ENCODE measurements at places on chromosomes 5 and 9.

DNA sequence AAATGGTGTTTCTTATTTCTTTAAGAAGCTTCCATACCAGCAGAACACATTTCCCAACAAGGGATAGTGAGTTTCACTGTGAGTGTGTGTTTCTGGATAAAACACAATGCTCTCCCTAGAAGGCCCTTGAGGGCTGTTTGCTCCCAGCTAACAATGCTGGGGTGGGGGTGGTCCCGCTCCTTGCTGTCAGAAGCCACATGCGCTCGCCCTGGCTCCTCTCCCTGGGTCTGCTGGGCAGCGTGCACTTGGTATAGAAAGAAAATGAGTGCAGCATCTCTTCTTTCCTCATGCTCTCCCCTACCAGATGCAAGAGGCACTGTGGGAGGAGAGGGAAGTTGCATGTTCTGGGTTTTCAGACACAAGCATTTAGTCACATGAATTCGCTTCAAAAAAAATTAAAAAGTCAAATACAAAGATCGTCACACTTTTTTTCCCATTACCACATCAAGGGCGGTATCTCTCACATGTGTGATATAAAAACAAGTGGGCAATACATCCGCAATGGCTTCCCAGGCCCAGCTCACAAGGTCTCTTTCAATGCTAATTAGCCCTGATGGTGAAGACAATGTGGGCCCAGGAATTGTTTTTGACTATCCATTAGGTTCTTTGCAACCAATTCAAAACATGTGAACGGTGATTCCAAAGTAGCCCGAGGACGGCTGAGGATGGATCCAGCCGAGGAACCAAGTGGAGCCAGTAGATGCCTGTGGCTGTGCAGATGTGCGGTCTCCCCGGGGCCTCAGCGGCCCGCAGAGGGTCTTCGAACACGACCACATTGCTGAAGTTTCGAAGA lies 603.6 kb downstream of the IRX1 start:
- no peak for DNase-seq

DNA sequence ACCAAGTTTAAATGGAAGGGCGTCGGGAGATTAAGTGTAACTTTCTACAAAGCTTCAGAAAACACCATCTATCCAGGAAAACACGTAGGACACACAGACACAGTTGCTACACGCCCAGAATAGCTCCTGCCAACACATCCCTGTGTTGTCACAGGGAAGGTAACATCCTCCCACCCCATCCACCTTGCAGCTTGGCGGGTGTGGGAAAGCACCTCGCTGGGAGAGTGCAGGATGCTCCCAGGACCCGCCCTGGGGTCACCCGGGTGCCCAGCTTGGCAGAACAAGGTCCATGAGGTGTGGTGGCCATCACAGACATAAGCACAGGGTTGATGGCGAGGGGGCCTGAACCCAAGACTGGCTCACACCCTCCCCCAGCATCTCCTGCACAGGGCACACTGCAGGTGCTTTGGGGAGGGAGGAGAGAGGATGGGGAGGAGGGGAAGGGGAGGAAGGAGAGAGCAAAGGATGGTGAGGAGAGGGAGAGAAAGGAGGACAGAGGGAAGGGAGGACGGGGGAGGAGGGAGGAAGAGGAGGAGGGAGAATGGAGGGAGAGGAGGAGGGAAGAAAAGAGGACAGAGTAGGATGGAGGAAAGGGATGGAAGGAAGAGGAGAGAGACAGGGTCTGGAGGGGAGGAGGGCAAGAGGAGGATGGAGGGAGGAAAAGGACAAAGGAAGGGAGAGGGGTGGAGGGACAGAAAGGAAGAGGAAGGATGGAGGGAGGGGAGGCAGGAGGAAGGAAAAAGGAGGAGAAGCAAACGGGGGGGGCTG lies 37.2 kb downstream of the GOLM1 start:
- DNase-seq, result no peak

- no peak for DNase-seq
Measured at GRCh38 chr5:68273717-68274409, 58.3 kb downstream of the PIK3R1 start.

DNA sequence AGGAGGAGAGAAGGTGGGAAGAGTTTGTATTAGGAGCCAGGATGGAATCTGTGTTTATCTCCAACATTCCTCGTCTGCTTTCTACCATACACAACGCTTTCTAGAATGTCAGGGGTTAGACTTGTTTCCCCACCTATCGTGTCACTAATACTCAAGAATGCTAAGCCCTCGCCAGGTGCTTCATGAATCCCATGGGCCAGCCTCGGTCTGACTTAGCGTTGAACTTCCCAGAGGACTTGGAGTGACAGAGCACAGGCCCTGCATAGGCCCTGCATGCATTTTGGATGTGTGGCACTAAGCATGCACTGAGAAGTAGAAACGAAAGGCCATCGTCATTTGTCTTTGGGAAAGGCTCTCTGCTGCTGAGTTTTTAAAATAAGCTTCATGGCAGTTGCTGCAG lies 328.7 kb downstream of the NSG2 start:
- no peak for DNase-seq

GRCh38 chr5:174097486-174098185 lies 52.1 kb downstream of the NSG2 start:
- DNase-seq, result no peak

GRCh38 chr9:121185774-121186403 lies 15.8 kb downstream of the RAB14 start:
- no peak for DNase-seq

DNA sequence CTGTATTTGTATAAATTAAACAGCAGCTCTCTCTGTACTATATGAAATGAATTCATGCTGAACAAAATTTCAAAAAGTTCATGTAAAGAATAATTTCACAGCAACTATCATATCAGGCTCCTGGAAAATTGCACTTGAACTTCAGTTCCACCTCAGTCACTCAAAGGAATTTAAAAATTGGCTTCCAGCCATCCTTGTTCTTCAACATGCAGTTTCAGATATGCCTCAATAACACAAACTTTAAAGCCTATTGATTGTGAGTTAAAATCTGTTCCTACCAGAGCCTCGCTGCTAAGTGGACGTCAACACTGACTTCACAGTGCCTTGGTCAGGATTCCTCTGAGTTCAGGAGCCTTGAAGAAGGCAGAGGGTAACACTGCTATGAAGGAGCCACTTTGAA lies 418.7 kb upstream of the WWC1 start:
- DNase-seq, result no peak

GRCh38 chr9:31445960-31446359 lies 938.5 kb upstream of the ACO1 start:
- DNase-seq, result no peak

Data from DMS153 (cell line).